Fibroblast of skin of left biceps (primary cell): ENCODE measurements at places on chromosomes 1 and 21.

GRCh38 chr1:56917356-56917755 lies 48.5 kb downstream of the C8B start:
- no peak for DNase-seq

- DNase-seq, result no peak
Measured at GRCh38 chr1:46333300-46334029, 7.1 kb upstream of the NSUN4 start.

GRCh38 chr1:63969441-63969901 lies 195.7 kb downstream of the ROR1 start:
- DNase-seq, result no peak

GRCh38 chr1:170114906-170115305 lies 30.9 kb upstream of the NTMT2 start:
- no peak for DNase-seq

DNA sequence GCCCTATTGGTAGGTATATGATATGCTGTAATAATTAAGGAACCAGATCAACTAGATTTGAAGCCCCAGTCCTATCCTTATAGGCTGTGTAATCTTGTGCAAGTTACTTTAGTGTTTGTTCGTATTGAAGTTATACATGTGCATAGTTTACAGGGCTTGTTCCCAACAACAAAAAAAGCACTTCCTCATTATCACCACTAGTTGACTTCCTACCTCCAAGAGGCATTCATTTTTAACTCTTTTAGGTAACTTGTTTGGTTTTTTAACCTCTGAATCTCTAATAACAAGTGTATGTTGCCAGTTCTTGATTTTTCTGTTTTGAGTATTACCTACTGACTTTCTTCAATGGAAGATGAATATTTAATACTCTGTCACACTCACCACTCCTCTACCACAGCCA lies 71.9 kb downstream of the ST3GAL3 start:
- DNase-seq, result no peak
